ENCODE measurements at places on chromosomes 12 and 14. TPM values are rescaled to one million over a fixed set of nuclear protein-coding genes. Genes with fewer than 3 reads are reported as not detected.

NUP37 gene
- 15.3 TPM for total RNA-seq

PRPH gene
- not detected for total RNA-seq

DNA sequence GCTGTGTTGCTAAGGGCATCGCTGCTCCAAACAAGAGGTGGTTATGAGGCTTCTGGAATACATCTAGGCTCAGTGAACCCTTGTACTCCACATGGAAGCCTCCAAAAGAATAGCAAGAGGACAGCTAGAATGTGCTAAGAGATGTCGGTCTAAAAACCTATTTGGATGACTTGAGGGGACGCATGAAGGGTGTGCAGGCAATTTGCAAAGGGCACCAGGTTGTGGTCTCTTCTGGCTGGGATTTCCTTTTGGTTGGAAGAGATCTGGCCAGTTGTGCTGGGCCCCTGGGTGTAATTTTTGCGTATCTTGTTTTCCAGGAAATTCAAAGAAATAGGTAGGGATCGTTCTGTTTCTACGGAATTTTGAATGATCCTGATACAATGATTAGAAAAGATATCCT, 4.2 kb downstream of the TTC9 start:
- no peak for DNase-seq

DNA sequence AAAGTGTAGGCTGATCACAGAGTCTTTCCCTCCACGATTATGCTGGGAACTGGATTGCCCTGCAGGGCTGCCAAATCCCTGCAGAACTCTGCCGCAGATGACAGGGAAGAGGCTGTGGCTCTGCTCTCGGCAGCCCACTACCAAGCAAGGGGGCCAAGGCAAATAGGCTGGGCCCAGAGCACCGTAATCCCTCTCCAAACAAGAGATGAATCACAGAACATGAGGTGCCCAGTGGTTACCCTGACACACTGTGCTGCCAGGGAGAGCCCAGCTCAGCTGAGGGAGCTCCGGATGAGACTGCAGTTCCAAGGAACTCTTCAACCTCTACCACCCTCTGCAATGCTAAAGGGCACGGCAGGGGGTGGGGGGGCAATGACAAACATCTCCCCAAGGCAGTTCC, 33.9 kb downstream of the STON2 start:
- no peak for DNase-seq

DNA sequence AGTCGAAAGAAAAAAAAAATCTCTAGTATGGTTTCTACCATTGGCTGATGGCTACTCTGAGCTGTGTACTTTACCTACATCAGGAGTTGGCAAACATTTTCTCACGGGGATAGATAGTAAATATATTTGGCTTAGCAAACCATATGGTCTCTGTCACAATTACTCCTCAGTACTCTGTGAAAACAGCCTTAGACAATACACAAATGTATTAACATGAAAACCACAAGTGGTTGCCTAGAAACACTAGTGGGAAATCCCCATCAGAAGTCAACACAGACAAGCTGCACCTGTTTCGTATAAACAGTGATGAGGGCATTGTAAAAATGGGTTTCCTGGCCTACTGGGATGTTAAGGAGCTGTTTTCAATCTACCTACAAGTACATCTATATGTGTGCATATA, 84.6 kb upstream of the NAV3 start:
- no peak for DNase-seq

Measured in left ventricle myocardium superior (tissue), 1 donor.